Stimulated activated CD4-positive, alpha-beta T cell treated with anti-CD3 and anti-CD28 coated beads, Interleukin-4, amount 100 ng/mL, for 4 hours (primary cell): ENCODE measurements at places on chromosomes 12 and 14.

DNA sequence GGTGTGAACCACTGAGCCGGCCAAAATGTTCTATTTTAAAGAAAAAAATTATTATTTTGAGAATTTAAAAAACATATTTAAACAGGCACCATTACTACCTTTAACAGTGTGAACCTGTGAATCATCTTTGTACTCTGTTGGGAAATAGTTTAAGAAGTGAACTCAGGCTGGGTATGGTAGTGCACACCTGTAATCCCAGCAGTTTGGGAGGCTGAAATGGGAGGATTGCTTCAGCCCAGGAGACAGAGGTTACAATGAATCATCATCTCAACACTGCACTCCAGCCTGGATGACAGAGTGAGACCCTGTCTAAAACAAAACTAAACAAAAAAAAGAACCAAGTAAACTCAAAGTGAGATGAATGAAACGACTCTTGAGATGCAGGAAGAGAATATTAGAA, 3.1 kb upstream of the WDR89 start:
- DNase-seq = no peak

DNA sequence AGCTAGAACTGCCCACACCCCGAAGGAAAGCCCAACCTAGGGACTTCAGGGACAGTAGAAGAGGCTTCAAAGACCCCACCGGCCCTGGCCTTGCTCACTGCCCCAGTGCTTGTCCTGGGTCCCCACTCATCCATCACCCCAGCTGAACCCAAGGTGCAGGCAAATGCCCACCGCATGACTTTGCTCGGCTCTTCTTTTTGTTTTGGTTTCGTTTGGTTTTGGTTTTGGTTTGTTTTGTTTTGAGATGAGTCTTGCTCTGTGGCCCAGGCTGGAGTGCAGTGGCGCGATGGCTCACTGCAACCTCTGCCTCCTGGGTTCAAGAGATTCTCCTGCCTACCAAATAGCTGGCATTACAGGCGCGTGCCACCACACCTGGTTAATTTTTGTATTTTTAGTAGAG, 9.0 kb downstream of the CCDC85C start:
- peak; percentile 12 for DNase-seq

- DNase-seq = no peak
Measured at GRCh38 chr12:114726092-114726710, 42.2 kb upstream of the TBX3 start.

DNA sequence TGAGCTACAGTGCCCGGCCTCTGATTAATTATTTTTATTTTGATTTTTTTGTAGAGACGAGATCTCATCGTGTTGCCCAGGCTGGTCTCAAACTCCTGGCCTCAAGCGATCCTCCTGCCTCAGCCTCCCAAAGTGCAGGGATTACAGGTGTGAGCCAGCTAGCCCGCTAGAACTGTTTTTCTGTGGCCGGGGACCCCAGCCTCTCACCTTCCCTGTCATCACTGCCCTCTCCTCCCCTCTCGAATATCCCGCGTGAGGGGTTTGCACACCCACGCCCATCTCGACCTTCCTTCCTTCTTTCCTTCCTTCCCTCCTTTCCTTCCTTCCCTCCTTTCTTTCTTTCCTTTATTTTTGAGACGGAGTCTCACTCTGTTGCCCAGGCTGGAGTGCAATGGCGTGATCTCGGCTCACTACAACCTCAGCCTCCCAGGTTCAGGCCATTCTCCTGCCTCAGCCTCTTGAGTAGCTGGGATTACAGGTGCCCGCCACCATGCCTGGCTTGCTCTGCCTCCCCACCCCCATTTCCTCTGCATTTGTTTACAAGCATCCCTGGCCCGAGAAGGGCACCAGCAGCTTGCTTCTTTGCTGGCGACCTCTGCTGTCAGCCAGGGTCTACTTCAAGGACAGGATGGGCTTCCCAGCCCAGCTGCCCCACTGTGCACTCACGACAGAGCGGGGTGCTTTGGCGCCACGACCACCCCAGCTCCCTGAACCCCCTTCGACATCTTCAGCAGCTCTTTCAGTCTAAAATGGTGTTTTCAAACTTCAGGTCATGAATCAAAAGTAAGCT, 4.3 kb upstream of the TRAF3 start:
- DNase-seq = no peak

DNA sequence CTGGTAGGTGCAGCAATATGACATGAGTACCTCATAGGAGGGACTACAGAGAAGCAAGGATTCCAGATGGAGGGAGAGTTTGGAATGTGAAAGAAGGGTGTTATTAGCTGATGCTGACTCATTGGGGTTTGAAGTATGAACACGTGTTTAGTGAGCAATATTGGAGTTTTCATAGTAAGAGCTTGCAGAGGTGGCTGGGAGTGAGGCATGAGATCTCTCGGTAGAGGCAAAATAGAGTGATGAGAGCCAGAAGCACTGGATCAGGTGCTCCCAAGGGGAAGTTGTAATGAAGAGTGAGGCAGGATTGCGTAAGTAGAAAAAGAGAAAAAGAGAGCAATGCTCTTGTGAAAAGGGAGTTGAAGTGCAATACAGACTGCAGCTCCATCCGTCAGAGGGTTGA, 42.1 kb downstream of the MGST1 start:
- DNase-seq = no peak

DNA sequence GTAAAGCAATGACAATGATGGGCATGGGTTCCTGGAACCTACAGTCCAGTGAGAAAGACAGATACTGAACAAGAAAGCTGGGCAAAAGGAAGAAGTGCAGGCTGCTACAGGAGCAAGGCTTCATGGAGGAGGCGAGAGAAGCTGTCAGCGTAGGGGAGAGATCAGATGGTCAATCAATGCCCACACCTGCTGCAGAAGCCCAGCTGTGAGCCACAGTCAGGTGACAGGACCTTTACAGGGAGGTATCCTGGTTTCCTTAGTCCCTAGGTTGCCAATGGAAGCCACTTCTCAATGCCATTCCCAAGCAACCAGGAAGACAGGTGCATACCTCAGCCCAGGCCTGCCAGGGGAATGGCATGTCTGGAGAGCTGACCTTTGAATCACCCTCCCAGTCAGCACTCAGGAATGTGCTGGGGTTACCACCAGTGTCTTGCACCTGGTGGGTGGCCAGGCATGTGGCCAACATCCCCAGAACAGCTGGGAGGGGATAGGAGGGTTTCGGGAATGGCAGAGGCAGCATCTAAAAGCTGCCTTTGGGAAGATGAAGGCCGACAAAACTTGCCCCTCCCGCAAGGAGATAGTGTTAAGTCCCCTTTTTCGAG, 170.3 kb downstream of the TTC7B start:
- DNase-seq = no peak

- DNase-seq = no peak
Measured at GRCh38 chr14:100885617-100886016, 17.9 kb downstream of the RTL1 start.

GRCh38 chr12:122309564-122310121, 43.3 kb upstream of the VPS33A start:
- no peak for DNase-seq

DNA sequence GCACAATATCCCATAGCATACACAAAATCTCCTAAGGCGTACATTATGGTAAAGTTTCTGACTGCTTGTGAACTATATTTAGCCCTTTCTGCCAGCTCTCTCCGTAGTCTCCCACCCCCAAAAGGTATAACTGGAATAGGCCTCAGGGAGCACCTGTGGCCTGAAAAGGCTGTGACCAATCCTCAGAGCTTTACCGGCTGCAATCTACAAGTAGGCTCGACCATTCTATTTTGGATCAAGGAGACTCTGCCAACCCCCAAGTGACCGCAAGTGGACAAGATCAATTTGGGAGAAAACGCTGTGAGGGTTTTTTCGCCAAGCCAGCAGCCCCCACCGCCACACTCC, 1.2 kb downstream of the PPTC7 start:
- DNase-seq = no peak

DNA sequence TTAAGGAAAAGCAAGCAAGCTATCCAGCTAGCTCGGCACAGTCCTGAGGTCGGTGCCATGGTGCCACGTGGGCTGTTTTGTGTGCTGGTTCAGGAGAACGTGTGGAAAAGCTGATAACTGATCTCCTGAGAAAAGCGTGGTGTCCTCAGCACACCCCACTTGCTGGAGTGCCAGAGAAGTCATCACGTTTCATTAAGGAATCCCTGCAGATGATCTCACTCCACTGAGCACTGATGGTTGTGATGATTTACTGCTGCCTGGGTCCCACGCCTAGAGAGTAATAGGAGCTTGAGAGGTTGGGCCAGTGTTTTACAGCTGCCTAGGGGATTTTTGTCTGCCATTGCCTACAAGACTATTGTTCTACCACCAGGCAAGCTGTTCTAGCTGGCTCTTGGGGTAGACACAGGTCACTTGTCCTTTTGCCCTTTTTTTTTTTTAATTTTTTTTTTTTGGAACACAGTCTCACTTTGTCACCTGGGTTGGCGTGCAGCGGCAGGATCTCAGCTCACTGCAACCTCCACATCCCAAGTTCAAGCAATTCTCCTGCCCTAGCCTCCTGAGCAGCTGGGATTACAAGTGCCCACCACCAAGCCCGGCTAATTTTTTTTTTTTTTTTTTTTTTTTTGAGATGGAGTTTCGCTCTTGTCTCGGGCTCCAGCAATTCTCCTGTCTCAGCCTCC, 42.3 kb upstream of the EVL start:
- no peak for DNase-seq
